ENCODE measurements at places on chromosomes 2 and 18.

DNA sequence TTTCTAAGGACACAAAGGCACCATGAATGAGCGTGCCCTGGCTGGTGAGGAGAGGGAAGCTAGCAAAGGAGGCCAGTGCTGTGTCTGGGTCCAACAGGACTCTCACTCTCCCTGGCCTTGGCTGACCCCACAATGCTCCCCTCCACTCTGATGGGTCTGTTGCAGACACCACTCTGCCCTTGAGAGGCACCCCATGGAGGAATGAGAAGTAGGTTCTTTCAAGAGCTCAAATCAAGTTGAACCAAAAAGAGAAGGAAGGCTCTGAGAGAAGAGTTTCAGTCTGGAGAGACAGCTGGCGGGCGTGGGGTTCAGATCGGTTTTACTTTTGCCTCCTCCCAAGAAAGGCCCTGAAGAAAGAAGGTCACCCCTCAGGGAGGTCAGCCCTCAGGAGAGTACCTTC is 18.4 kb downstream of the TMEM247 start:
- no peak for ATAC-seq

DNA sequence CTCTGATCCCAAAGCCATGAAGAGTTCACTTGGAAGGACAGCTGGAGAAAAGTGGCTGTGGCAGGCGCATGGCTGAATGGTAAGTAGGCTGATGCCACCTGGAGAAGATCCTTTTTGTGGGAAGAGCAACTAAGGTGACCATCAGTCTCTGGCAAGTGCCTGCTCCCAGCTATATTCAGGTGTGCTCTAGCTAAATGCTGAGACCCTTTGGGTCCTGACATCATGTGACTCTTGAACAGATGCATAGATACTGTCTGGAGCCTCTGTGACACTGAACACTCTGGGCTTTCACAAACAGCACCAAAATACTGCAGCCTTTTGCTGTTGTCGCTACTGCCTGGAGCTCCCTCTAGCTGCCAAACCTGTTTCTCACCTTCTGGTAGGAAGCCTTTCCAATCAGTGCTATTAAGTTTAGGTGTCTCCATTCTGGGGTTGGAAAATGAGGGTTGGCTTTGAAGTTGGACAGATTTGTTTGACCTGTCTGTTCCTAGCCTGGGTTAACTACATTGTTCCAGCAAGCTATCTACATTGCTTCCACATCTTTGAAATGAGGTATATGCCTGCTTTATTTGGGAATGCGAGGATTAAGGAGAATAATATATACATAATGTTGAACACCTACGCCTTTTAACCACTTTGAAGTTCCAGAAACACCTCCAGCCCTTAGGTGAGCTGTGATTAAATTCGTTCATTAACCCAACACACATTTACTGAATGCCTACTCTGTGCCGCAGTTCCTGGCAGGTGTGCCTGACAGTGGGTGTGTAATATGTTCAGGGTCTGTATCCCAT is 3.1 kb downstream of the EGR4 start:
- ATAC-seq = no peak

GRCh38 chr2:201471732-201472393 is 20.3 kb downstream of the STRADB start:
- no peak for ATAC-seq

GRCh38 chr2:44801289-44801840 is 140.1 kb upstream of the SIX3 start:
- no peak for ATAC-seq

DNA sequence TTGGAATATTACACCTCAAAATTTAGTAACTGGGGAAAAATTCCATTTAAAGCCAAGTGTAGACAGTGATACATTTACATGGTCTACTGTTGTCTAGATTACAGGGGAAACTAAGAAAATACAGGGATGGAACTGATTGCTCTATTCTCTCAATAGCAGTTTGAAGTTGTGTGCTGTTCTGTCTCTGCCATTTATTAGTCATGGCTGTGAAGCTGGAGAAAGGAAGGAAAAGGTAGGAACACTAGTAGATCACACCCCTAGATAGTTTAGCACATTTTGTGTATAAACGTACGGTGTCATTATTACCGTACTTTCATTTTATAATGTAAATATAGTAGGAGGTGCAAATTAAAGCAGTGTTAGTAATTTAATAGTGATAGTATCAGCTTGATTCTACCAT is 170.5 kb downstream of the PHLPP1 start:
- no peak for ATAC-seq

- ATAC-seq = no peak
These were observed 119.6 kb downstream of the ZFP36L2 start for GRCh38 chr2:43106559-43107527.

- ATAC-seq = no peak
These were observed 4.5 kb upstream of the POLE4 start for GRCh38 chr2:74953796-74954499.

DNA sequence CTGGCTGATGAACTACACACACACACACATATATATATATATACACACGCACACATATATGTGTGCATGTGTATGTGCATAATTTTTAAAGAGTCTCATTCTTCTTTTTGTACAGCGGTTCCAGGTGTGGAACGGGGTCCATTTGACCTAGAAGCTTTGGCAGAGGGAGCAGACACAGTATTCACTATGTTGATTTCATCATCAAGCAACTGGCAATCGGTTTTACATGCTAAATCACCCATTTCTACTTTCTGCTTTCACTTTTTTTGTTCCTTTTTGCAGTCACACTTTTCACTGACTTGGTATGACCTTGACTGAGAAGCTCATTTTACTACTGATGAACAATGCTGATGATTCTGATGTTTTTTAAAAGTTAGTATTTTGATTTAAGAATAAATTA is 63.0 kb upstream of the PGAP1 start:
- ATAC-seq = no peak

DNA sequence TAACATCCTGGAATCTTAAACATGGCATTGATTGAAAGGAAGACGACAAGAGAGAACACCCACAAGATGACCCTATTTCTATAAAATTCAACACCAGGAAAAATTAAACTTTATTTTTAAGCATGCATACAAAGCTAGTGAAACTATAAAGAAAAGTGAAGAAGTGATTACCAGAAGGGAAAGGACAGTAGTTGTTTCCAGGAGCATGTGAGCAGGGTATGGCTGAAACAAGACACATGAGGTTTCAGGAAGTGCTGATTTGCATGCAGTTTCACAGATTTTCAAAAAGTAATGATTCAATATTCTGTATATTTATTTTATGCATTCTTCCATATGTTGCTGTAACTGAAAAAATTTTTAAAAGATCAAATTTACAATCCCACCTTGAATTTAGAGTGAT is 24.6 kb upstream of the DAW1 start:
- no peak for ATAC-seq

GRCh38 chr2:218582076-218582475 is 13.4 kb downstream of the CNOT9 start:
- ATAC-seq = peak; percentile 99

GRCh38 chr2:167732326-167732725 is 515.1 kb downstream of the STK39 start:
- ATAC-seq = no peak

GRCh38 chr18:32026491-32027086 is 8.0 kb downstream of the RNF125 start:
- no peak for ATAC-seq

- ATAC-seq = no peak
These were observed 2.8 kb downstream of the SNORC start for GRCh38 chr2:232872826-232873225.

DNA sequence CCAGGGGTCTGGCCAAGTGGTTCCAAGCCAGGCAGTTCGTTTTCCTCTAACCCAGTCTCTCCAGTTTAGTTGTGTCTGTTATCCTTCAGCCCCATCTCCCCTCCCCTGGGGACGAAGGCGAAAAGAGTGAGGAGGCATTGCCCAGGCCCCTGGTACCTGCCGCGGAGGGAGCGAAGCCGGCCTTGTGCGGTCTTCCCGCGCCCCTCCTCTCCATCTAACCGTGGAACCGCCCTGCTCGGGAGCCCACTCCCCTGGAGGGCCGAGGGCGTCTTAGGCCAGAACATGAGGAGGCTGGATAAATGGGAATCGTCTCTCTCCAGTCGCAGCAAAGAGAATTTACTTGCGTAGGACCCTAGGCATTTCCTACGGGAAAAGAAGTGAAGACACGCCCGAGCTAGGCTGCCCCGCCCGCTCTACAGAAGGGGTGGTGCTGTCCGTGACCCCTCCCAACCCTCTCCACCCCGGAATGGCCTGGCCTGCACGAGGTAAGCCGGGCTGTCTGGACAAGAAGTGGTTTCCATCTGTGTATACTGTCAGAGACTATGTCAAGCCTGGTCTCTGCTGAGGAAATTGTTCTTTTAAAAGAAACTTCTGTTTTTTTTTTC is 156.2 kb downstream of the MIB1 start:
- ATAC-seq = no peak

GRCh38 chr18:80126797-80127196 is 17.7 kb downstream of the ADNP2 start:
- ATAC-seq = no peak

GRCh38 chr18:63444580-63444979 is 22.3 kb upstream of the VPS4B start:
- ATAC-seq = no peak

GRCh38 chr2:239375278-239376061 is 25.4 kb downstream of the HDAC4 start:
- ATAC-seq = no peak

DNA sequence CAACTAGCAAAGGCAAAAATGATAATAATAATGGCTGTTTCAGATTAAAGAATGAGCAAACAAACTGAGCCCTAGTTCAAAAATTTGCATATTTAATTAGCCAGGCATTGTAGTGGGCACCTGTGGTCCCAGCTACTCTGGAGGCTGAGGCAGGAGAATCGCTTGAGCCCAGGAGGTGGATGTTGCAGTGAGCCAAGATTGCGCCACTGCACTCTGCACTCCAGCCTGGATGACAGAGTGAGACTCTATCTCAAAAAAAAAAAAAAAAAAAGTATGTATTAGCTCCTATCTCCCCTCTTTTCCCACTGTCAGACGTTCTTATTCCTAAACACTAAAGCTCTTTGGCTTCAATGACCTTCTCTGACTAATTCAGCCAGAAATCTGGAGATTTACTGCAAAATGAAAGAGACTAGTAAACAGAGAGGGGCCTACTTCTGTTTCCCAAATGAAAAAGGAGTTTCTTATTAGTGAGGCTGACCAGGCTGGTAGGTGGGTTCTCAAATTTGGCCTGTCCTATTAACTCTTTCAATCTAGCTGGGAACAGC is 3.9 kb upstream of the SRBD1 start:
- ATAC-seq = no peak

DNA sequence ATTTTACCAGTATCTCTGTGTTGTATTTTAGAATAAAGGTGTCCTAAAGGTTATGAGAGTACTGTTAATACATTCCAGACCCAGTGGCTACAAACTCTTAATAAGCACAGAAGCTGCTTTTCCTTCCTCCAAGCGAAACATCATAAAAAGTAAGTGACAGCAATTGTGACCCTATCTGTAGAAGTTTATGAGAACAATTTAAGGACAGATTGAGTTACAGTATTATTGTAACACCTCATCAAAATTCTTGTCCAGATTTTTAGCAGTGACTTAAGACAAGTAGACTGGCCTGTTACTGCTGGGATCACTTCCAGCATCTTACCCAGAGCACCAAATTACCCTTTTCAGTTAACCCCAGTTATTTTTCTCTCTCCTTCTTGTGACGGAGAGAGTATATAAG is 154.6 kb downstream of the ERBB4 start:
- ATAC-seq = no peak

Data from activated CD4-positive, CD25-positive, alpha-beta regulatory T cell treated with anti-CD3 and anti-CD28 coated beads, Interleukin-2, amount 50 U/mL, for 24 hours (primary cell).